ENCODE measurements at places on chromosomes 13 and 19. TPM values are rescaled to one million over a fixed set of nuclear protein-coding genes. Genes with fewer than 3 reads are reported as not detected.

Gene TMIGD2
- total RNA-seq, result not detected

Gene DZIP1
- 47.2 TPM for total RNA-seq

Gene FLT1
- total RNA-seq, result 16.2 TPM

Gene IQCN
- 0.49 TPM for total RNA-seq

Gene SERPINE3
- under 0.01 TPM for total RNA-seq
